ENCODE measurements at places on chromosomes 7 and 10.

DNA sequence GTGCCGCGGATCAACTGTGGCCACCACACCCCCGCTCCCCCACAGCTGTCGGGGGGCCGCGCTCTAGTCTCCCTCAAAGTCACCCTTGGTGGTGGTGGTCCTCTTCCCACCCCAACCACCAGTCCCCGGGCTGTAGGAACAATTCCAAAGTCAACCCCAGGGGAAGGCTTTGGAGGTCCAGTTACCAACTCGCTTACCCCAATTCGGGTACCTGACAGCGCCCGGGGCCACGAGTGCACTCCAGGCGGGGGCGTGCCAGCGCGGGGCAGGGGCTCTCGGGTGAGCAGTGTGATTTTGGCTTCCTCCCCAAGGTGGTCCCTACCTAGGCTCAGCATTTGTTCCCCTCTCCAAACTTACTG lies 584 bp upstream of the ZMIZ1 start:
- no peak for DNase-seq

GRCh38 chr10:30784524-30784896 lies 155.0 kb upstream of the LYZL2 start:
- DNase-seq, result no peak

DNA sequence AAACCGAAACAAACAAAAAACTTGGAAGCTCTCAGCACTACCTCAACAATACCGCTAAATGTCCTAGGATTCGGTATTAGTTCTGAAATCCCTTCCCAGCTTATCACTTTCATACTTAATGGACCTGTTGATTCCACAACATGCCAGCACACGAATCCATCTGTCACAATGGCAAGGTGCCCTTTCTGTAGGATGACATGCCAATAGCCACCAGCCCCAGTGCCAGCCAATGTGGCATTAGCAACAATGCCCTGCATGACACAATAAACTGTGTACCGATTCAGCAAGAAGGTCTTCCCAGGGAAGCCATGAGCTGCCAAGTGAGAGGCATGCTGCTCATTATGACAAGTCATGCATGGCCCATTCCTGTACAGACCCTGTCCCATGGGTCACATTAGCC lies 35.6 kb upstream of the CHCHD3 start:
- no peak for DNase-seq

GRCh38 chr7:47478017-47478344 lies 103.9 kb downstream of the TNS3 start:
- no peak for DNase-seq

GRCh38 chr10:11430421-11431215 lies 180.8 kb downstream of the USP6NL start:
- no peak for DNase-seq

GRCh38 chr10:86083664-86084175 lies 282.9 kb downstream of the GRID1 start:
- DNase-seq, result no peak

GRCh38 chr7:76358481-76359110 lies at the start of gene YWHAG:
YWHAG (minus strand) TSS chr7:76358991; CDS start chr7:76358808, 183 bp downstream.
- DNase-seq, result peak; percentile 80

GRCh38 chr7:34087892-34088891 lies 182.9 kb downstream of the BMPER start:
- no peak for DNase-seq

DNA sequence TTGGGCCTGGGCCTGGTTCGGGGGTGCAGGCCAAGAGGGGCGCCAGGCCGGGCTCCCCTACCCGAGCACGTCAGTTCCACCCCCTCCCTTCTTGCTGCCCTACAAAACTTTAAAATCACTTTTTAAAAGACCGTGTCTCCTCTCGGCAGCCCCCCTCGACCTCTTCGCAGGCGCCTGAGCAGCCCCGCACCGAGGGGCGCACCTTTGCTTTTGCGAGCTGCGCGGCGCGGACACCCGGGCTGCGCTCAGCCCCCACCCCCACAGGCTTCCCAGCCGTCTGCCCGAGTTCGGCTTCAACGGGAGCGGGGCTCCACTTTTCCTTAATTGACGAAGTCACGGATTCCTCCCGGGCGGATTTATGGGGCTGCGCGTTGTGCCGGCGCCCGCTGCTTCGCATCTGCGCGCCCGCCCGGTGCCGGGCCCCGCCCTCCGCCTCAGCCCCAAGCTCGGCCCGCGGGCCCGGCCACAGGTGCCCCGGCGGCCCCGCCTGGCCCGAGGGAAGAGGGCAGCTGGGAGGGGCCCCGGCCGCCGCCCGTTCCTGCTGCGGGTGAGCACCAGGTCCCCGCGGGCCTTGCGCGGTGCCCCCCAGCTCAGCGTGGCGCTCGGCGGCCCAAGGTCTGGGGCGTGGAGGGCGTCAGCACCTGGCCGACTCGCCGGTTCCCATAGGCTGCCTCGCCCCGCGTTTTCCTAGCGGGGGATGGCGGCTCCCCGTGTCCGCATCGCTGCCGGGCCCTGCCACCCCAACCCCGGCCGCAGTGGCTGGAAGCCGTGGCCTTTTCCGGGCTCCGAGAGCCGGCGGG lies 10.8 kb upstream of the MNX1 start:
- DNase-seq, result no peak

DNA sequence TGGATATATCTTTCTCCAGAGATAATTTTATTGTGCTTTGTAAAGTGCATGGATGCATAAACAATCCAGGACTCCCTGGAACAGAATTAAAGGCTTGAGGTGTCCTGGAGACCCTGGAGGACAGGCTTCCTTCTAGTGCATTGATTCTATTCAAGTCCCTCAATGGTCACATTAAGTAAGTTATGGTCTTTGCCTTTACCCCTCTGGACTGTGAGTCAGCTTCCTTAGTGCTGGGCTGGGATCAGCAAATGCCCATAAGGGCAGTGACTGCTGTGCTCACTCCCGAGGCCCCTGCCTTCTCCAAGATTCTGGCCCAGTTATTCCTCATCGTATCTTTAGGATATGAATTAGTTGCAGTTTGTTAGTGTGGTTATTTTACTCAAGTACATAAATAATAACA lies 178.7 kb upstream of the PRSS58 start:
- DNase-seq, result no peak
